ENCODE measurements at places on chromosomes 7 and 10.

DNA sequence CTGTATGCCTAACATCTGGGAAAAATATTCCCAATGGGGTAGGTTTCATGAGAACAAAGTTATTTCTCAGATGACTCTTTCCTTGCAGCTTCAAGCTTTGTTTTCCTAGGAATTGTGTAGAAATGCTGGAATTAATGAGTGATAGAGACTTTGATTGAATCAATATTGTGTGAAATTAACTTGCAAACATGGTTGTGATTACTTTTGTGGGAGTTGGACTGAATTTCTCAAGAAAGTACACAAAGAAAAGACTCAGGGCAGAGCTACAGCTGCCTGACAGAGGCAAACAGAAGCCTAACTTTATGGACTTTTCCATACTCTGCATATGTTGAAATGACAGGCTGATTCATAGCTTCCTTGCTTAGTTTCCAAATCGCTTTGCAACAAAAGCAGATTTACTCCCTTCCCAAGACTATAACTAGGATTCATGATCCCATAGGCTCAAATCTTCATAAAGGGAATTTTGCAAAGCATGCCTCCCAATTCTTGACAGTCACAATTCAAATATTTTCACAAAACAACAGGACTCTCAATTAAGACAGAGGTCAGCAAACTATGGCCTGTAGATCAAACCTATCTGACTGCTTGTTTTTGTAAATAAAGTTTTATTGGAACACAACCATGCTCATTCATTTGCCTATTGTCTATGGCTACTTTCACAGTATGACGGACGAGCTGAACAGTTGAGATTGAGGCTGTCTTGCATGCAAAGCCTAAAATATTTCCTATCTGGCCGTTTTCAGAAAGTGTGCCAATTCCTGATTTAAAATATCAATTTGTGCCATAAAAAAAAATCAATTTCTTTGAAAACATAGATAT is 27.6 kb downstream of the NRP1 start:
- H3K27ac ChIP-seq, result peak overlapping the region; percentile 96
- H3K27me3 ChIP-seq, result no peaks in the 10 kb centered on the region
- H3K4me3 ChIP-seq, result no peak overlapping the region
- DNase-seq, result no peak
- H3K4me1 ChIP-seq, result peaks cover 38% of the 10 kb centered on the region

DNA sequence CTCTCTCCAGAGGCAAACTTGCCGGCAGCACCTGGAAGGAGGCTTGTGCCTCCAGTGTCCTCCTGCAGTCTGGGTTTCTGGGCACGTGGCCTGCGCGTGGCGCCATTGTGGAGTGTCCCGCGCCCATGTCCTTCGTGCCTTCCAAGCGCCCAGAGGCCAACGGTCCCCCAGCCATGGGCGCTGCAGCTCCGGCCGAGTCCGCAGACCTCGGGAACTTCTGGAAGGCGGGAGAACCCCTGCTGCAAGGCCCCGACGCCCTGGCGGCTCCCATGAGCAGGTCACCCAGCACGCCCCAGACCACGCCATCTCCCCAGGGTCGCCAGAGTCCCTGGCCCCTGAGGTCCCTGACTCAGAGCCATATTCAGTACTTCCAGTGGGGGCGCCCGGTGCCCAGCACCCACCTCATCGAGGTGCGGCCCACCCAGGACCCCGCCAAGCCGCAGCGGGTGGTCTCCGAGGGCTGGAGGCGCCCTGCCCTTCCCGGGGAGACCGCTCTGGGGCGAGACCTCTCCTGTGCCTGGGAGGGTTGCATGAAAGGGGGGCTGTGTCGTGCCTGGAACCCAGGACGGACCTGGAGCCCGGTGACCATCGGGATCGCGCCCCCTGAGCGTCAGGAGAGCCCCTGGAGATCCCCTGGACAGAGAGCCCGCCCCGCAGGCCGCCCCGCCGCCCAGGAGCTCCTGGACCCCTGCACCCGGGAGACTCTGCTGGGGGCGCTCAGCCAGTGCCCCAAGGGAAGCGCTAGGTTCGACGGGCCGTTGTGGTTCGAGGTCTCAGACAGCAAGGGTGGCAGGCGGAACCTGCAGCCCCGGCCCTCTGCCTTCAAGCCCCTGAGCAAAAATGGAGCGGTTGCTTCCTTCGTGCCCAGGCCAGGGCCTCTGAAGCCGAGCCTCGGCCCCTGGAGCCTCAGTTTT is at the start of gene POM121L12:
POM121L12 (plus strand) TSS at position 135 of the 914 bp plus-strand sequence; CDS start at position 174, 39 bp downstream.
- DNase-seq, result no peak
- H3K27me3 ChIP-seq, result no peaks in the 10 kb centered on the region

DNA sequence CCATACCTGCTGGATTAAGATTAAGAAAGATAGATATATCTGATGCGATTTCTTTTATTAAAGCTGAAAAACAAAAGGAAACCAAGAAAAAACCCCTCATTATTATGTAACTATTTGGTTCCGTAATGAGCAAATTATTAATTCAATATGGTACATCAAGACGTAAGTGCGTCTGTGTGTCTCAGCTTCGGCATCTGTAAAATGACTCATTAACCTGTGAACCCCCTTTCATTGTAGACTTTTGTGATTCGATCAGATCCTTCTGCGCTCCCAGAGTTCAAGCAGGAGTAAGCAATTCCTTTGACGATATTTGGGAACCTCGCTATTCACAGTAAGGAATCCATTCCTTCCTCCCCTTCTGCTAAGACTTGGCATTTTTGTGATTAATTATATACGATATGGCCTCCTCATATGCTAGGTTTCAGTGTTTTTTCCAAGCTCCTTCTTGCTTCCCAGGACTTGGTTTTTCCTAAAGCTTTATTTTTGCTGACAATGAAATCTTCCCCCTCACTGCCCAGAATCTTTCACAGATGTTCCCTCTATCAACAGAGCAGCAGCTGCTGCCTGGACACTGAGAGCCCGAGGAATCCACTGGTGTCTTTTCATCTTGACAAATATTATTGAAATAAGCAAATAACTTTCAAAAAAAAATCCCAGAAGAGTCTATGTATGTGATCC is 171.7 kb upstream of the CELF2 start:
- H3K36me3 ChIP-seq, result no peaks in the 10 kb centered on the region
- no peaks in the 10 kb centered on the region for H3K27me3 ChIP-seq
- H3K4me3 ChIP-seq, result no peak overlapping the region
- H3K4me1 ChIP-seq, result no peaks in the 10 kb centered on the region
- no peak for DNase-seq

- no peaks in the 10 kb centered on the region for H3K4me1 ChIP-seq
- H3K27me3 ChIP-seq, result peaks cover 18% of the 10 kb centered on the region
- H3K4me3 ChIP-seq, result no peak overlapping the region
- no peak for DNase-seq
- no peak overlapping the region for H3K27ac ChIP-seq
Measured at GRCh38 chr10:71005337-71006305, 117.3 kb upstream of the PCBD1 start.

DNA sequence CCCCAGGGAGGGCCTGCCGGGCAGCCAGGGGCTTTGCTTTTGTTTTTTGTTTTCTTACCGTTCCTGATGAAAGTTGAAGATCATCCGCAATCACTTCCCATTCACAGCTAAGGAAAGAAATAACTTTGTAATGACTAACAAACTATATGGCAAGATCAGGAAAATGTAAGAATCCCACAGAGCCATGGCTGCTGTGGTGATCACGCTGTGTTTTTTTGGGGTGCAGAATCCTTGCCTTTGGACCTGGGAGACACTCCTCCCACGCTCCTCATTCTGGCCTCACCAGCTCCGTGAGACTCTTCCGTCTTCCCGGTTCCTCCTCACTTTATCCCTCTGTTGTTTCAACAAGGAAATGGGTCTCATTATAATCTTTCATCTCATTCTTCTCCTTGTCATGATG is 443.0 kb upstream of the MGMT start:
- H3K36me3 ChIP-seq, result no peaks in the 10 kb centered on the region
- DNase-seq, result no peak
- peaks cover 29% of the 10 kb centered on the region for H3K27me3 ChIP-seq
- no peaks in the 10 kb centered on the region for H3K4me1 ChIP-seq

DNA sequence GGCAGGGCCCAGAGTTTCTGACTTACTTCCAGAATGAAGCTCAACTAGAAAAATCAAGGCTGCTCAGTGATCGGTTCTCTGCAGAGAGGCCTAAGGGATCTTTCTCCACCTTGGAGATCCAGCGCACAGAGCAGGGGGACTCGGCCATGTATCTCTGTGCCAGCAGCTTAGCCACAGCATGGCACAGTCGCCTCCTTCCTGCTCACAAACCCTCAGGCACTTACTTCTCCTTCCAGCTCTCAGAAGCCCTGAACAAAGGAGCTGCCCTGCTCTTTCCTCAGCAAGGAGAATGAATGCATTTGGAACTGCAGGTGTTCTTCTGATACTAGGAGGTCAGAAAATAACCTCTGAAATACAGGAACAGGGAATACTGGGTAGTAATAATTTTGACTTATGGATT is 219.7 kb upstream of the PRSS1 start:
- peaks cover 23% of the 10 kb centered on the region for H3K27me3 ChIP-seq
- H3K4me3 ChIP-seq, result no peak overlapping the region
- H3K36me3 ChIP-seq, result no peaks in the 10 kb centered on the region
- H3K4me1 ChIP-seq, result no peaks in the 10 kb centered on the region

DNA sequence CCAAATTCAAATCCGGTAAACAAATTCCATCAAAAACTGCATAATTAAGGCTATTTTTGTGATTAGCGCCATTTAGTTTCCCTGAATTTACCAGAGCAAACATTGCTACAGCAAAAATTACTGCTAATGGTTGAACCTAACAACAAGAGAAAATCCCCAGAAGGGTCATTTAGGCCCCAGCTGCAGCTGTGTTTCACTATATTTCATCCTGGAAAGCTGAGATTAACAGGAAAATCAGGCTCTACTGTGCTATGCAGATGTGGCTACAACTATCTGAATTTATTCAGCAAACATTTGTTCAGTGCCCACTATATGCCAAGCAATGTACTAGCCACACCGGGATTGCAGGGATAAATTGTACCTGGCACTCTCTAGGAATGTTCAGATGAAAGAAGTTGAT is 104.0 kb downstream of the PON1 start:
- no peaks in the 10 kb centered on the region for H3K27me3 ChIP-seq
- no peak overlapping the region for H3K4me3 ChIP-seq
- no peaks in the 10 kb centered on the region for H3K36me3 ChIP-seq
- no peak for DNase-seq
- no peaks in the 10 kb centered on the region for H3K4me1 ChIP-seq

- H3K27ac ChIP-seq, result peak overlapping the region; percentile 95
- H3K36me3 ChIP-seq, result peaks cover 39% of the 10 kb centered on the region
- no peaks in the 10 kb centered on the region for H3K27me3 ChIP-seq
- H3K4me3 ChIP-seq, result peak overlapping the region; percentile 94
- H3K4me1 ChIP-seq, result peaks cover 51% of the 10 kb centered on the region
Measured at GRCh38 chr10:100346351-100346764, 675 bp upstream of the SCD start.

- no peaks in the 10 kb centered on the region for H3K4me1 ChIP-seq
- no peak for DNase-seq
- H3K27me3 ChIP-seq, result peaks cover 3% of the 10 kb centered on the region
- no peak overlapping the region for H3K4me3 ChIP-seq
Measured at GRCh38 chr10:124270530-124271327, 148.0 kb downstream of the OAT start.

DNA sequence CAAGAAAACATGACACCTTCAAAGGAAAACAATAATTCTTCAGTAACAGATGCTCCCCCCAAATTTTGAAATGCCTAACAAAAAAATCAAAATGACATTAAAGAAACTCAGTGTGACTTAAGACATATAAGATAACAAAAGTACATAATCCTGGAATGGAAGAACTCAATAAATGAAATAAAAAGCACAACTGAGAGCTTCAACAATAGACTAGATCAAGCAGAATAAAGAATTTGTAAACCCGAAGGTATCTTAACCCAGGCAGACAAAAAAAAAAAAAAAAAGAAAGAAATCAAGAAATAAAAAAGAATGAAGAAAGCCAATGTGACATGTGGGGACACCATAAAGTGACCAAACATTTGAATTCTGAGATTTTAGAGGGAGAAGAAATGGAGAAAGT is 27.7 kb upstream of the LRRD1 start:
- no peaks in the 10 kb centered on the region for H3K4me1 ChIP-seq
- no peak overlapping the region for H3K4me3 ChIP-seq
- no peak for DNase-seq
- peaks cover 14% of the 10 kb centered on the region for H3K36me3 ChIP-seq

DNA sequence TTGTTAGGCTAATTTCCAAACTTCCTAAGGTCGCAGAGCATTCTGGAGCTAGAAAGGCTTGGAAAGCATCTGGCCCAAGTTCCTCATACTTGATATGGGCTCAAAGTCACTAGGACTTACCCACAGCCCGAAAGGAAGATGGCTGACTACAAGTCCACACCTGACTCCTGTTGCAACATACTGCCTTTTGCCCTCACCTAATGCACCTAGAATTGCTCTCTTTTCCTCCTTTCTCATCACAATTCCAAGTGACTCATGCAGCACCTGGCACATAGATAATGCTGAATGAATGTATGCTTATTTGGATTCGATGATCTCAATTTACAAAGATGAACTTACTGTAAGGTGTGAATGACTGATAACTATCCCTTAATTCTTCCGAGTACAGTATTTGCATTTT is 131.5 kb downstream of the SORBS1 start:
- H3K4me1 ChIP-seq, result peaks cover 5% of the 10 kb centered on the region
- H3K27ac ChIP-seq, result no peak overlapping the region
- no peak overlapping the region for H3K4me3 ChIP-seq

DNA sequence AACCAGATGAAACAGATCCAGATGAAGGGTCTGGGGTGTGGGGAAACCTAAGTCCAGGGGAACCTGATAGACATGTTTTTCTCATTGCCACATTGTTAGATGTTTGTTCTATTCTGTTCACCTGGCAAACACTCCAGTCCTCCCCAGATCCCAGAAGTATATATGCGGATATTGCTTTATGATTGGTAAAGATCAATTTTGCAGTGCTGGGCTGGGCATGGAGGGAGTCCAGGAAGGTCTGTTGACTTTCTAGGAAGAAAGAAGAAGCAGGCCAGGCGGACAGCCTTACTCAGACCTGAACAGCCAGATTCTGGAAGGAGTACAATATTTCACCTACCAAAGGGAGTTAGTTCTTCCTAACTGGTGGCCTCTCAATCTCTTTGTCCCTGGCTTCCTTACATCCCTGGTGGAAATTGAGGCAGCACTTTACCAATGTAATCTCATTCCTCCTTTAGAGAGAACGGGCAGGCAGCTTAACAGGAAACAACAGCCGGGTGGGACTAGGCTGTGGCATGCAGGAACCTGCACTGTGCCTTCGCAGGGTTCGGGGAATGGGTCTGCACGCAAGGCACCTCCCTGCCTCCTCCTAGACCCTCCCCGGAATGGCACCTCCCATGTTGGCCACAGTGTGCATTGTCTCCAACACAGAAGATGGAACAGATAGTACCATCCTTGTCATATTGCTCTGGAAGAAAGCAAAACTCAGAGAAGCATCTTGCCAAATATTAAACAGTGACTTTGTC is 930 bp downstream of the GIMAP6 start:
- H3K4me1 ChIP-seq, result no peaks in the 10 kb centered on the region
- DNase-seq, result no peak
- H3K36me3 ChIP-seq, result no peaks in the 10 kb centered on the region
- no peak overlapping the region for H3K27ac ChIP-seq
- H3K4me3 ChIP-seq, result no peak overlapping the region
- H3K27me3 ChIP-seq, result no peaks in the 10 kb centered on the region

DNA sequence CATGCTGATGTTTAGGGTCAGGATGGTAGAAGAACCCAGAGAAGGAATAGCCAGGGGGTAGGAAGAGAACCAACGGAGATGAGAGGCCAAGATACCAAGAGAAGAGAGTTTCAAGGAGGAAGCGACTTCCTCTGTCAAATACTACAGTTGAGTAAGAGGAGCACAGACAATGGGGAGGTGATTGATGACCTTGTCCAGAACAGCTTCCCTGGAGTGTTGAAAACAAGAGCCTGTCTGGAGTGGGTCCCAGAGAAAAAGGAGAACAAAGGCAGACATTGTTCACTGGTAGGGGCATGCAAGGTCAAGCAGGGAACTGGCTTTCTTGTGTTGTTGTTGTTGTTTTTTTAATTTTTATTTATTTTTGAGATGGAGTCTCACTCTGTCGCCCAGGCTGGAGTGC is 9.6 kb upstream of the TRIM56 start:
- no peaks in the 10 kb centered on the region for H3K36me3 ChIP-seq
- no peak overlapping the region for H3K4me3 ChIP-seq
- H3K27ac ChIP-seq, result no peak overlapping the region

All from Panc1 (cell line).